DMS53 (cell line): ENCODE measurements at places on chromosomes 11 and 22.

DNA sequence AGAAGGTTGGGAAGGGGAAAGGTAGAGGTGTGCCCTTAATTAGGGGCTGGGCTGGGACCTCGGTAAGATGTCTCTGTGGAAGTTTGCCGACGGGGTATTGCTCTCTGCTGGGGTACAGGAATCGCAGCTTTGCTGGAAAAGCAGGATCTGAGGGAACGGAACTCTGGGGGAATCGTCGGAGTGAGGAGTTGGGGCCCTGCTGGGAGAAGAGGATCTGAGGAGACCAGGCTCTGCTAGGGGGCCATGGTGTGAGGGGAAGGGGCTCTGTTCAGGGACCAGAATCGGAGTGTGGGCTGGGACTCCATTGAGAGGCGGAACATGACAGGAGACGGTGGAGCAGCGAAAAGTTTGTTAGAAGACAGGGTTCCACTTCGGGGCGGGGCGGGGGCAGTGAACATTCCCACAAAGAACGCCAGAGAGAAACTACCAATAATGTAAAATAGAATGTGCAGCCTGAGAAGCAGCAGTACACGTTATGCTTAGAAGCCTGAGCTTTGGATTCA, 456 bp downstream of the AAMDC start:
- DNase-seq, result peak; percentile 76

DNA sequence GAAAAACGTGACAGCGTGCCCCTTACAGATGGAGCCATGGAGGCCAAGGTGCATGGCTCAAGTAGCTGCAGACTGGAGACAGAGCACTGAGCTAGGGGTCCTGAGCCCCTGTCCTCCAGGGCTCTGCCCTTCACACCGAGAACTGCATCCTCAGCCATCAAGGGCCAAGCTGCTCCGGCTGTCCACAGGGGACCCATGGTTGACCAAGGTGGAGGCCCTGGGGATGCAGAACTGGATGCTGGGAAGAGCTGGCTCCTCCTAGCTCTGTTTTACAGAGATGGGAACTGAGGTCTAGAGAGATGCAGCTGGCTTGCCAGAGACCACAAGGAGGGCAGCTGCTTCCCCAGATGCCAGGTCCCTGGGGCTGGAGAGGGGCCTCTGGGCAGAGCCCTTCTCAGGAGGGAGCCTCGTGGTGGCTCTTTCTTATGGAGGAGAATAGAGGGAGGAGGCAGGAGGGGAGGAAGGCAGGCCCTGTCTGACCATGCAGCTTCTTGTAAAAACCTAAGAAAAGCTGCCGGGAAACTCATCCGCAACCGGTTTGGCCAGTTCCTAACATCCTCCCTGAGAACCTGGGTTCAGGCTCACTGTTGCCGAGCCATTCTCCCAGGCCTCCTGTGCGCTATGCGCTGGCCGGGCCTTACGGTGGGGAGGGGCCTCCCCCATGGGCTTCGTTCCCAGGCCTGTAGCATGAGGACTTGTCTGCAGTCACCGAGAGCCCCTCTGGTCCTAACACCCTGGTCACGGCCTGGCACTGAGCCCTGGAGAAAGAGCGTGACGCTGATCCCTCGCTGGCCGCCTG, 80.6 kb downstream of the WNT7B start:
- peak; percentile 76 for DNase-seq

DNA sequence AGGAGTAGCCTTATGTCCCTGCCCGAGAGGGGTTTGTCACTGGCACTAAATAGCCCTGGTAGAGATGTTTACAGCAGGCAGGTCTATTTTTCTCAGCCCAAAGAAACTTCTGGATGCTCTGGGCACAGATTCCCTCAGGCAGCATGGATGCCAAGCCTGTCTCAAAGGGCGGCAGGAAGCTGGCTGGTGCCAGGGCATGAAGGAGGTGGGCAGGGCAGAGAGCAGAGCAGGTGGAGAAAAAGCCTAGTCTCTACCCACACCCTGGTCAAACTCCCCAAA, 4.1 kb upstream of the GAS2L1 start:
- DNase-seq, result peak; percentile 30

DNA sequence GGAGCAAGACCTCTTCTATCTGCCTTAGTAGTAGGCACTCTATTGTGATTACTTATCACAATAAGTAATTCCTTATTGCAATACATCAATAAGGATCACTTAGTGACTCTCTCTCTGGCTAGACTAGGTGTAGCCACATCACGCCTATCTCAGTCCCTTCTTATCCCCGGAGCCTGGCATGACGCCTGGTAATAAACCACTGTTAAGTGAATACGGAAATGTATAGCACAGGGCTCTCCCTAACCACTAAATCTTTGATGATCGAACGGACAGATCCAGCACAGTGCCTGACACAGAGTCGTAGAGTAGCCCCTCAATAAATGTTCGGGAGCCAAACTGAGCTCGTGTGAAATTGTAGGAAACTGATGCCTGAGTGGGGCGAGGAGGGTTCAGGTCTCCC, 143.3 kb downstream of the FBXO7 start:
- no peak for DNase-seq

GRCh38 chr11:88194990-88195389, 19.7 kb upstream of the RAB38 start:
- no peak for DNase-seq

GRCh38 chr11:62665599-62666258, 617 bp downstream of the CSKMT start:
- peak; percentile 74 for DNase-seq

DNA sequence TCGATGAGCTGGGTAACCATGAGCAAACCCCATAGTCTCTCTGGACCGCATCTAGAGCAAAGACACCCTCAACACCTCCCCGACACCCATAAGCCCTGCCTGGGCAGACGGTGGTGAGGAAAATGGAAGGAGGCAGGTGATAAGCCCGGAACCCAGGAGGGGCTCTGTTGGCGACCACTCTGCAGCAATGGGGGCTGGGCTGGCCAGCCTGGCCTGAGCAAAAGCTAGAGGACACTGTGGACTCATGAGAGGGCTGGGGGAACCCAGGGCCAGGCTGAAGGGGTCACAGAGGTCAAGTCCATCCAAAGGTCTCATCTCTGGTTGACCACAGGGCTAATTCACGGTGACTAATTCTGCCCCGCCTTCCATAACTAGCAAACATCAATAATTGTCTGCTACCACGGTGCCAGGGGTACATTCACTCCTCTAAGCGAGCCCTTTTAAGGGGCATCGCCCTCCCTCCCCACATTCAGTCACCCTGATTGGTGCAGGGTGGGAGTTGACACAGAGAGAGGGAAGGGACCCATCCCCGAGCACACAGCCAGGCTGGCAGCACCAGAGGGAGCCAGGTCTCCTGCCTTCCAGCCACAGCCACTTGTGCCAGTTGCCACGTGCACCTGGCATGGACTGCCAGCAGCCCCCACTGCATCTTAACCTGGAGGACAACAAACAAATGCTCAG, 4.0 kb downstream of the PYGM start:
- DNase-seq, result no peak

DNA sequence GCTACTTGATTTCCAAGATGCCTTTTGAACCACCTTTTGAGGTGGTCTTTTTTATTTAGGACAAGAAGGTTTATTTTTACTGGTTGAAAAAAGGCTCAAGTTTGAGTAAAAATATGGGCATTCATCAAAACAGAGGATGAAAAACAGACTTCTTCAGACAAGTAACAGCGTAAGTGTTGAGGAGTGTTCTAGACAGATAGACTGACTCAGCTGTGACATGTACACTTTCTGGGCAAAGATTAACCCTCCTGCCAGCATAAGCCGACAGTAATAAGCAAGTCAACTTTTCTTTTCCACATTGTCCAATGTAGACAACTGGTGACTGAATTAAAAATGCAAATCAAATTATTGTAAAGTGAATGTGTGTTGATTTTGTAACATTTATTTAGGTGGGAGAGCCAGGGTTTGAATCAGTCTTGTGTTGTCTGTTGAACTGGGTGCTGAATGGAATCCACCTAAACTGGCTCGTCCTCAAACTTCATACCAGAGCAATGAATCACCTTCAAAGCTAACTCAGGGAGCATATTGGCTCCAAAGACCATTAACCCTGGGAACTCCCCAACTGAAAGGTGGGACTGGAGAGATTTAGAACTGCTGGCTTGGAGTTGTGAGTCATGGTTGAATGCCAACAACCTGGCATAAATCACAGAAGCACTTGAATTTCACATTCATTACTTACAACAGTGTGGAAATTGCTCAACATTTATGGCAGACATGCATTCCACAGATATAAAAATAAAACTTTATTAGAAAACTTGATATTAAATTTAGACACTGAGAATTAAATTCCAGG, 377.0 kb downstream of the ETS1 start:
- peak; percentile 77 for DNase-seq

DNA sequence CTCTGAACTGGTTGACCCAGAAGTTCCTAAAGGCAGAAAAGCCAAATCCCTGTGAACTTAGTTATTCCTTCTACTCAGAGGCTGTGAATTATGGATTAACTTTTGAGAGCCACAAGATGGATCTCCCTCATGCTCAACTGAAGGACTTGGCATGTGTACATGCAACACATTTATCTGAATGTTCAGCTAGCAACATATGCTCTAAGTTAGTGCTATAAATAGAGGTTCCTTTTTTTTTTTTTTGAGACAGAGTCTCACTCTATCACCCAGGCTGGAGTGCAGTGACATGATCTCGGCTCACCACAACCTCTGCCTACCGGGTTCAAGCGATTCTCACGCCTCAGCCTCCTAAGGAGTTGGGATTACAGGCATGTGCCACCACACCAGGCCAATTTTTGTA, 40.1 kb downstream of the EIF4ENIF1 start:
- DNase-seq, result no peak

GRCh38 chr11:75852406-75853017, 37.5 kb downstream of the UVRAG start:
- no peak for DNase-seq

GRCh38 chr11:73047773-73048371, 94.2 kb downstream of the FCHSD2 start:
- peak; percentile 83 for DNase-seq

DNA sequence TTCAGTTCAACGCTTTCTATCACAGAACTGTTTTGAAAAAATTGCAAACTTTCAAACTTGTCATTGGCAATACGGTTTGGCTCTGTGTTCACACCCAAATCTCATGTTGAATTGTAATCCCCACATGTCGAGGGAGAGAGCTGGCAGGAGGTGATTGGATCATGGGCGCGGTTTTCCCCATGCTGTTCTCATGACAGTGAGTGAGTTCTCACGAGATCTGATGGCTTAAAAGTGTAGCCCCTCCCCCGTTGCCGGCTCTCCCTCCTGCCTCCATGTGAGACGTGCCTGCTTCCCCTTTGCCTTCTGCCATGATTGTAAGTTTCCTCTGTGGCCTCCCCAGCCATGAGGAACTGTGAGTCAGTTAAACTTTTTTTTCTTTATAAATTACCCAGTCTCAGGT, 1144.0 kb downstream of the BRD1 start:
- DNase-seq, result no peak

GRCh38 chr11:104075706-104076105, 39.3 kb downstream of the DDI1 start:
- no peak for DNase-seq

DNA sequence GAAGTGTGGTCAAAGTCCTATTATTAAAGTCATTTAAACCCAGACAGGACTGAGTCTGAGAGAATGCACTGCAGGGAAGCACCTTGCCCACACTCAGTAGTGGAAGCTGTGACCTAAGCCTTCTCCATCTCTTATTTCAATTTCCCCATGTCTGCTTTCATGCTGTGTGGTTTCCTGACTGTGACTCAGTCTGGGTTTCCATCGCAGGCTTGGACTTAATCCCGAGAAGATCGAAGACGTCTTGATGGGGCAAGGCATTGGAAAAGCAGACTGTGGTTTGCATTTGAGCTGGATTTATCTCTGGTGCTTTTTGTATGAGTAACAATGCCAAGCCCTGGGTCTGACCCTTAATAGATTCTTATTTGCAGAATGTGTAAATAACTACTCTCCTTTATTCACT, 238.9 kb downstream of the NTM start:
- no peak for DNase-seq

DNA sequence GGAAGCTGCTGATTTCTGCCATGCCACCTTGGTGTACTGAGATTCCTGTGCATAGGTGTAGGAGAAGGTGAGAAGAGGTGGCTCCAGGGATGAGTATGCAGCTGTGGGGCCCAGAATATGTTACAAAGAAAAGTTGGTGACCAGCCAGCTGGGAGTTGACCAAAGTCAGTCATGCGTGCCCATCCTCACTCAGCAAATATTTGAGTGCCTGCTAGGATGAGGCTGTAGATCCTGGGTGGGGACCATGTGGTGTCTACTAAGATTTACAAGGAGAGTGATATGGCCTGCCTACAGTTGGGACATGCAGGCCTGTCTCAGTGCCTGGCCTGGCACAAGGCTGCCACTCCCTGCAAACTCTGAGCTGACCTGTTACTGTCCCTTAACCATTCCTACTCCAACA, 19.4 kb downstream of the RNF185 start:
- DNase-seq, result peak; percentile 61

- DNase-seq, result no peak
These were observed 19.3 kb upstream of the BRSK2 start for GRCh38 chr11:1370186-1371025.

GRCh38 chr11:34280945-34281872, 76.6 kb downstream of the ABTB2 start:
- no peak for DNase-seq

DNA sequence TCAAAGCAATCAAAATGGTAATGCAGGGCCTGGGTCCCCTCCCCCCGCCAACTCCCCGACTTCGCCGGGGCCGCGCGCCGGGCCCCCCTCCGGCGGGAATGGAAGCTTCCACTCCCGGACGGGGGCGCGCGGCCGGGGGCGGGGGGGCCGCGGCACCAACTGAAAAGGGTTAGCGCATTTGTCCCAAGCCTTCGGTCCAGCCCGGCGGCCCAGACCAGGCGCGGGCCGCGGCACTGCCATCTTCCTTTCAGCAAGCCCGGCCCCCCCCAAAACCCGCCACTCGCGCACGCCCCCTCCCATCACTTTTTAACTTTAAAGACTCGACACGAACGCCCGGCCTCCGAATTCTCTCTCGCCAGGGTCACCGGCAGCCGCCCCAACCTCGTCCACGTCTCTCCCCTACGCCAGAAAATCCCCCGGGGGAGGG, 2.8 kb downstream of the PHF21B start:
- DNase-seq, result no peak
